ENCODE measurements at places on chromosomes 7 and 10.

GRCh38 chr7:50558294-50559053 is 6.7 kb downstream of the DDC start:
- DNase-seq: no peak

GRCh38 chr10:130464426-130464825 is 328.2 kb downstream of the GLRX3 start:
- no peak for DNase-seq

- DNase-seq: no peak
These were observed 563.4 kb downstream of the ACTR3B start for GRCh38 chr7:153322991-153323390.

- no peak for DNase-seq
These were observed 256.7 kb downstream of the SEMA3A start for GRCh38 chr7:83937930-83938329.

DNA sequence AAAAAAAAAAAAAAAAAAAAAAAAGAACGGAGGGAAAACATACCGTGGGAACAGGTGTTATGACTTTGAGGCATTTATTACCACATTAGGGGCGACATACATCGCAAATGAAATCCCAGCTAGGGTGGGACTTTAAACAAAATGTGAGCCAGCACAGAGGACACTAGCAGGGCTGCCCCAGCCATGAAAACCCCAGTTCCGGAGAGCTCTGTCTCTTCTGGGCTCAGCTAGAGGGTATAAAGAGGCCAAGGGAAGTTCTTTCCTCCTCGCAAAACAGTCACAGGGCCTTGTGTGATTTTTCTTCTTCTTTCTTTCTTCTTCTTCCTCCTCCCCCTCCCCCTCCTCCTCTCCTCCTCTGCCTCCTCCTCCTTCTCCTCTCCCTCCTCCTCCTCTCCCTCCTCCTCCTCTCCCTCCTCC is 59.9 kb upstream of the ECHDC3 start:
- DNase-seq: no peak

DNA sequence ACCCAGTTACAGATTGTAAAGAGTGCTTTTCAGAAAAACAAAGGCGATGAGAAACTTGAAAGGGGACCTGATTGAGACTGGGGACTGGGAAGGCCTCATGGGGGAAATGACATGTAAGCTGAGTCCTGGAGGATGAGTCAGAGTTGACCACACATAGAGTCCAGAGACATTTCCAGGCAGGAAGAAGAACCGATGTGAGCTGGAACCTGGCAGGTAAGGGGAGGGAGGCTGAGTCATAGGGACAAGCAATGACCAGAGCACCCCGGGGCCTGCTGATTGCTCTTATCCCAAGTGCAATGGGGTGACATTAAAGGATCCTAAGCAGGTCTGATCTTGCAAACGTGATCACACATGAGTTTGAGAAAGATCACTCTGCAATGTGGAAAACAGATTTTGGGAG is 11.7 kb downstream of the TLL2 start:
- no peak for DNase-seq

GRCh38 chr7:110600956-110601355 is 490.0 kb upstream of the LRRN3 start:
- no peak for DNase-seq

GRCh38 chr10:100518761-100519241 is 860 bp downstream of the SEC31B start:
- no peak for DNase-seq

DNA sequence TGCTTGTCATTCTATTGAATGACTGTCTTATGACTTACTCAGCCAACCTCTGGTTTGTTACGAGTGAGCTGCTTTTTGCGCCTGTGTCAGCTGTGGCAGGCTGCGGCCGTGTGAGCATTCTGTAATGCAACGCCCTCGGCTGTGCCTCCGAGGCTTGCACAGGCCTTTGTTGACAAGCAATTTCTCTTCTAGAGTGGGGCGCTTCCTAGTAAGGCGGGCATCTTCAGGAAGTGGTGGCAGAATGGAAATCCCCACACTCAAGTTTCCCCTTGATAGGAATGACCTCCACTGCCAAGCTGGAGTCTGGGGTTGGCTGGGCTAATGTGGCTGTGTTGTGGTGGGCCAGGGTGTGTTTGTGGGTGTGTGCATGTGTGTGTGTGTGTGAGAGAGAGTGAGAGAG is 20.2 kb upstream of the TMEM178B start:
- DNase-seq: no peak
